Occipital lobe (tissue), 3 donors: ENCODE measurements at places on chromosomes 7 and 10.

GRCh38 chr10:11454958-11455566 lies 156.4 kb downstream of the USP6NL start:
- DNase-seq, result no peak

DNA sequence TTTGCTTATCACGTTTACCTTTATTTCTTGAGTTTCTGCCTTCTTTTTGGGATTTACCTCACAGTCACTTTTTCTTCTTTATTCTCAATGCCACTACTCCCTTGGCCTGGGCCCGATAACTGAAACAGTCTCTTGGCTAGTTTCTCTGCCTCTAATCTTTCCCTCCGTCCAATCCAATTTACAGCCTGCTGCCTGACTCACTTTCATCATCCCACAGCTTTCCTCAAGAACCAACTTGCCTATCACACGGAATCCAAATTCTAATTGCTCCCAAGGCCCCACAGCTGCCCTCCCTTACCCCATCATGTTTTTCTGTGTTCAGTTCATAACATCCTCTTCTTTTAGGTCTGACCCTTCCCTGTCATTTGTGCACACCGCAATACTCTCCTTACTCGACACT lies 121.4 kb downstream of the HIPK2 start:
- no peak for DNase-seq

DNA sequence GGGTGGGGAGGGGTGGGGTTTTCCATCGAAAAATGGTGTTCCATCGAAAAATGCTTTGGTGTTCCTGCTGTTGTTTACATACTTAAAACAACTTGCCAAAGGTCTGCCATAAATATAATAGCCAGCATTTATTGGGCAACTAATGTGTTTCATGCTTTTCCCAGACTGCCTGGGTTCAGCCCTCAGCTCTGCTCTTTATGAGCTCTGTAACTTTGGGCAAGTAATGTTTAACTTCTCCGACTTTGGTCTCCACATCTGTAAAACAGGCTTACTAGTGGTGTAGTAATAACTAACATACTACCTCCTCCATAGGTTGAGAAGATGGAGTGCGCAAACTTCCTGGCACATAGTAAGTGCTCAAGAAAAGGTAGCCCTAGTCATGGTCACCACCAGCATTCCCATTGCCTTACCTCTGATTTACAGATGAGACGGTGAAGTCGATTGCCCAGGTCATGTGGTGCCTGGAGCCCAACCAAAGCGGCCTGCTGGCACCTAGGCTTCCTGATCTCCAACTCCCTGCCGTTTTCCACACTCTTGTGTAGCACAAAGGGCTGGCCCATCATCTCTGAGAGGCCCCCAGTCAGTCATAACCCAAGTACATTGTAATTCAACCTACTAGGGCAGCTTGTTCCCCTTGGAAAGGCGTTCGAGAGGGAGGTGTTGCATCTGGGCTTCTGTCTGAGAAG lies 8.9 kb downstream of the ZMIZ1 start:
- no peak for DNase-seq

- no peak for DNase-seq
Measured at GRCh38 chr10:7948371-7949000, 106.0 kb upstream of the GATA3 start.

- DNase-seq, result no peak
Measured at GRCh38 chr10:17851611-17852010, 42.5 kb downstream of the MRC1 start.

DNA sequence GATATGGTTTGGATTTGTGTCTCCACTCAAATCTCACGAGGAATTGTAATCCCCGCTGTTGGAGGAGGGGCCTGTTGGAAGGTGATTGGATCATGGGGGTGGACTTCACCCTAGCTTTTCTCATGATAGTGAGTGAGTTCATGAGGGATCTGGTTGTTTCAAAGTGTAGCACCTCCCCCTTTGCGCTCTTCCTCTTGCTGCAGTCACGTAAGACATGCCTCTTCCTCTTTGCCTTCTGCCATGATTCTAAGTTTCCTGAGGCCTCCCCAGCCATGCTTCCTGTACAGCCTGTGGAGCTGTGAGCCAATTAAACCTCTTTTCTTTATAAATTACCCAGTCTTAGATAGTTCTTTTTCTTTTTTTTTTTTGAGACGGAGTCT lies 17.1 kb downstream of the CDNF start:
- DNase-seq, result no peak
